ENCODE measurements at places on chromosomes 16 and 17.

GRCh38 chr16:19166500-19166899 lies 1.5 kb upstream of the SYT17 start:
- DNase-seq, result no peak

GRCh38 chr17:65750631-65751115 lies 189.2 kb upstream of the AXIN2 start:
- DNase-seq, result peak; percentile 82

DNA sequence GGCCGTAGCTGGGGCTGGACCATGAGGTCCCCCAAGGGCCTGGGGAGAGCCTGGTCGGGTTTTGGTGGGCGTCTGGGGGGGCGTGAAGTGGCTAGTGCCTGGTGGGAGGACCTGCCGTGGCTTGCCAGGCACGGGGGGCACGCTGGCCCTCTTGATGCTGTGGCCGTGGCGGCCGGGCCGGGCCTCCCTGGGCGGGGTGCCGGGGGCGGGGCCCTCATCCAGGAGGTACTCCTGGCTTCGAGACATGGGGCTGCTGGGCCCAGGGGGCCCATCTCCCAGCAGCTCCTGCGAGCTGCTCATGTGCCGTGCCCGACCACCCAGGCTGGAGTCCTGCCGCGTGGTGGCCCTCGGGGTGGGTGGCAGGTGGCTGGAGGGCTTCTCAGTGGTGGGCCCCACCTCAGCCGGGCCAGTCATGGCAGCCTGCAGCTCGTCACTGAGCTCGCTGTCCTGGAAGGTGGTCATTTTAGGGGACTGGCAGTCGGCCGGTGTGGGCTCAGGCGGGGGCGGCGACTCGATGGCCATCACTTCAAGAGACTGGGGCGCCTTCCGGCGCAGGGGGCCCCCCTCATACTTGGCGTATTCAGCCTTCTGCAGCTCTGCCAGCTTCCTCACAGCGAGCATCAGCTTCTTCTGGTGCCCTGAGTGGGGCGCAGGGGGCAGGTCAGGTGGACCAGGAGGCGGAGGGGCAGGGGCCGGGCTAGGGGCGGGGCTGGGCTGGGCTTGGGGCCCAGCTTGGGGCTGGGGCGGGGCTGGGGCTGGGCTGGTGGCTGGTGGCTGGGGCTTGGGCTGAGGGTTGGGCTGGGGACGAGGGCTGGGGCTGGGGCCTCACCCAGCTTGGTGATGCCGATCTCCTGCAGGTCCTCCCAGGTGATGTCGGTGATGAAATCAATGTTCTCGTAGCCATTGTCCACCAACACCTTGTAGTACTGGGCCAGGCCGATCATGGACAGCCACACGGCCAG lies 15.2 kb downstream of the CASKIN1 start:
- no peak for DNase-seq

- peak; percentile 97 for DNase-seq
These were observed 61.2 kb upstream of the MED13 start for GRCh38 chr17:62126292-62126691.

- DNase-seq, result no peak
These were observed 55.4 kb downstream of the ABAT start for GRCh38 chr16:8729779-8730334.

DNA sequence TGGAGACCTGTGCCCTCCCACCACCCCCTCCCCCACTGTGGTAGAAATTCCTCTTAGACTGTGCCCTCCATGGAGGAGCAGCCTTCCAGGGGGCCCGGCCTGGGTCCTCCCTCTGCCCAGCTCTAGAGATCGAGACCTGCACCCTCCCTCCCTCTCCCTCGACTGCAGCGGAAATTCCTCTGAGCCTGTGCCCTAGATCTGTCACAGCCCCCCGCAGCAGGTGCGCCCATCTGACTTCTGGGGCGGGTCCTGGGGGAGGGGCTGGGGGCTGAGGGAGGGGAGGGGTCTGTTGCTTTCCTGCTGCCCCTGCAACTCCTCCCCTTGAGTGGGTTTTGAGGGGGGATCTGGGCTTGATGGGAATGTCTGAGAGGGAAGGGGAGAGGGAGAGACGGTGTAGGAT lies 177.8 kb upstream of the GSE1 start:
- DNase-seq, result no peak

DNA sequence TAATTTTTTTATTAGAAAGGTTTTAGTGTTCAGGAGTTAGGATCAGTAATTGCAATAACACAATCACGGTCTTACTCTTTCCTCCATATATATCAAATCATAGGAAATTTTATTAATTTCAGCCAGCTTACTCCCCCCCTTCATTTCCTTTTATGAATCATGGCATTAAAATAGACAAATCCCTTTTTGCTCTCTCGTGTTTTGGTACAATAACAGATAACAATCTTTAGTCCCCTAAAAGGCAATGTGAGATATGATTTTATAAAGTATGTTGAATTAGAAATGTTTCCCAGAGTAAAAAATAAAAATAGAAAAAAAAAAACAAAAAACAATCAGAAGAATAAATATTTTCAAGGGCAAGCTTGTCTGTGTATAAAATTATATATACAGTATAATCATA lies 42.6 kb upstream of the RHOT1 start:
- no peak for DNase-seq

DNA sequence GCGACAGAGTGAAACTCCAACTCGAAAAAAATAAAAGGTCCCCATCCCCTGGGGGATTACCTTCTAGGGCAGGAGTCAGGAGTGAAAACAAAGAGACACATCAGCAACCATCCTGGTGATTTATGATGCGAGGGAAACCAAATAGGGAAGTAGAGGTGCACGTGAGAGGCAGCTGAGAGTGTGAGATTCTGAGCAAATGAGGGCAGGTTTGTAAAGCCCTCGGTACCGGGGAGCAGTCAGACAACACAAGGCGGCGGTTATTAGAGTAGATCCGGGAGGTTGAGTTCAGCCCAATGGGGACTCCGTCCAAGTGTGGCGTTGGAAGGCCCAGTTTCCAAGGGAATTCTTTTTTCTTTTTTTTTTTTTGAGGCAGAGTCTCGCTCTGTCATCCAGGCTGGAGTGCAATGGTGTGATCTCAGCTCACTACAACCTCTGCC lies 7.4 kb upstream of the ARMC7 start:
- DNase-seq, result no peak

- no peak for DNase-seq
These were observed 953 bp upstream of the NSMCE1 start for GRCh38 chr16:27269300-27270150.

DNA sequence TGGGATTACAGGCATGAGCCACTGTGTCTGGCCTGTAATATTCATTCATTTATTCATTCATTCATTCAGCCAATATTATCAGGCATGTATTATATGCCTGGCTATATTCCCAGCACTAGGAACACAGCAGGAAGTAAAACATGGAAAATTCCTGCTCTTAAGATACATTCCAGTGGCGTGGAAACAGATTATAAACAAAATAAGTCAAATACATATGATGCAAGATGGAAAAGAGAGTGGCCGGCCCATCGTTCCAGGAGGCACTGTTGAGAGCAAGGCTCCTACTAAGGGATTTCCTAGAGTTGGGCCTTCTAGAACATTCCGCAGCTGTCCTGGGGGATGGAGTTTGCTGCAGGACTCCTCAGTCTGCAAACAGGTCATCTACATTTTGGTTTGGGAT lies 17.7 kb downstream of the ADCY9 start:
- no peak for DNase-seq

DNA sequence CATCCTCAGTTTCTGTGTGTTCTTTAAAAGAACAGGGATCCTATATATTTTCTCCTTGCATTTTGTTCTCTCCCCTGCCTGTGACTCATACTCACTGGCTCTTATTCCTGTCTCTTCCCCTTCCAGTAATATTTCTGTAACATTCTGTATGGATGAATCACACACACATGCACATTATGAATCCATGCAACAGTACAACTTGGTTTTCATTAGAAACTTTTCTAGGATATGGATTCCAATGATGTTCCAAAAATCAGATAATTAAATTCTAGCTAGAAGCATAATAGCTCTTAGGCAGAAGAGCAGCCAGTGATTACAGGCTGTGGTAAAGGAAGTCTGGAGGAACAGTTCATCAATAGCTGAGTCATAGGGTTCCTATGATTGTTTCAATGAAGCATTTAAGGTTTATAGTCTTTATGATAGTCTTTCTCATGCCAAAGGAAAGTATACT lies 119.6 kb upstream of the PMFBP1 start:
- no peak for DNase-seq

DNA sequence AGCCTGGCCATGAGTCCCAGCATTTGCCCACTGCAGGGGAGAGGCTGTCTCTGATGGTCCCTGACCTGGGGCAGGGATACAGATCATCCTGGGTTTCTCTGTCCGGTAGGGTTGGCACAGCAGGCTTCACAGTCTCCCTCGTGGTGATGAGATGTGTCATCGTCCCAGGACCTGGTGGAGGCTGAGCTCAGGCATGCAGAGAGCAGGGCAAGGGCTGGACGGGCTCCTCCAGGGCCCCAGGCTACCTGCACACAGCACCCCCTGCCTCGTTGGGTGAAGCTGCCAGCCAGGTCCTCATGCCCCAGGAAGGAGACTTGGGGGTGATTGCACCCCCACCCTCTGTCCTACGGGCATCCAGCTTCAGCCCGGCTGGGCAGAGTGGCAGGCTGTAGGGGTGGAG lies 155.8 kb upstream of the GSE1 start:
- no peak for DNase-seq

- DNase-seq, result no peak
These were observed at the start of gene ERN2 for GRCh38 chr16:23712976-23713375. TSS of gene ERN2 (minus strand) at chr16:23713222. CDS start at chr16:23713187, 35 bp downstream.

DNA sequence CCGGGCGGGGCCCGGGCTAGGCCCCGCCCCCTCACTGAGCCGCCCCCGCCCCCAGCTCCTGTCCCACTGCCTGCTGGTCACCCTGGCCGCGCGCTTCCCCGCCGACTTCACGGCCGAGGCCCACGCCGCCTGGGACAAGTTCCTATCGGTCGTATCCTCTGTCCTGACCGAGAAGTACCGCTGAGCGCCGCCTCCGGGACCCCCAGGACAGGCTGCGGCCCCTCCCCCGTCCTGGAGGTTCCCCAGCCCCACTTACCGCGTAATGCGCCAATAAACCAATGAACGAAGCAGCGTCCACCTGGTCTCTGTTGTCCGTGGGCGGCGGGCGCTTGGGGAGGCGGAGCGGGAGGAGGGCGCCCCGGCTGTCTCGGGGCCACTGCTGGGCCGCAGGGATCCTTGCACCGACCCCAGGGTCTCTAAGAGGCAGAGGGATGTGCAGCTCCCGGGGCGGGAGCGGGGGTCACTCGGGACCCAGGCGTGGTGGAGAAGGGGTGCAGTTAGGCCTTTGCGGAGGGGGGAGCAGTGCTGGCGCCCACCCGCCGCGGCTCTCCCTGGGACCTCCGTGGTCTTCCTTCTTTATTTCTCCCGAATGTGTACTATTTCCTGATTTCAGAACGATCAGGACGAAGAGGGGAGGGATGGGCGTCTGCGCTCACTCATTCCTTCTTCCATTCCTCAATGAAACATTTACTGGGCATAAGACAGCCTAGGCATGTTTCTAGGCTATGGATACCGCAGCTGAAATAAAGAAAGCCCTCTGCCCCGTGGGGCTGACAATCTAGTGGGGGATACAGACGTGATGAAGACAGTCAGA lies 2.0 kb downstream of the HBZ start:
- peak; percentile 21 for DNase-seq

Measured in NCI-H1105 treated with DMSO at 0.1 percent for 48 hours (cell line).